Sigmoid colon (tissue), 7 donors: ENCODE measurements at places on chromosomes 12 and 14. TPM values are rescaled to one million over a fixed set of nuclear protein-coding genes. Genes with fewer than 3 reads are reported as not detected.

DNA sequence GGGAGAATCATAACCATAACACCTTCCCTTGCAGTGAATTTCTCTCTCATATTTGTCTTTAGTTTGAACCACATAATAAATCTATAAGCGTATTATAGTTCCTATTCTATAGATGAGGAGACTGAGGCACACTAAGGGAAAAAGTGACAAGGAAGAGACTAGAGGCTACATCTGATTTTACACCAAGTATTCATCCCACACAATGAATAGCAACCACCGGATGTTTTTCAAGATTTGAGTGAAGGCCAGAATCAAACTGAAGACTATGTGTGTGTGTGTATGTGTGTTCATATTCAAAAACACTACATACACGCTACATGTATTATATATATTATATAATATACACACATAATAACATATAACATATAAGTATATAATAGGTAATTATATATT, 4.7 kb downstream of the ASB2 start:
- no peak for DNase-seq

DNA sequence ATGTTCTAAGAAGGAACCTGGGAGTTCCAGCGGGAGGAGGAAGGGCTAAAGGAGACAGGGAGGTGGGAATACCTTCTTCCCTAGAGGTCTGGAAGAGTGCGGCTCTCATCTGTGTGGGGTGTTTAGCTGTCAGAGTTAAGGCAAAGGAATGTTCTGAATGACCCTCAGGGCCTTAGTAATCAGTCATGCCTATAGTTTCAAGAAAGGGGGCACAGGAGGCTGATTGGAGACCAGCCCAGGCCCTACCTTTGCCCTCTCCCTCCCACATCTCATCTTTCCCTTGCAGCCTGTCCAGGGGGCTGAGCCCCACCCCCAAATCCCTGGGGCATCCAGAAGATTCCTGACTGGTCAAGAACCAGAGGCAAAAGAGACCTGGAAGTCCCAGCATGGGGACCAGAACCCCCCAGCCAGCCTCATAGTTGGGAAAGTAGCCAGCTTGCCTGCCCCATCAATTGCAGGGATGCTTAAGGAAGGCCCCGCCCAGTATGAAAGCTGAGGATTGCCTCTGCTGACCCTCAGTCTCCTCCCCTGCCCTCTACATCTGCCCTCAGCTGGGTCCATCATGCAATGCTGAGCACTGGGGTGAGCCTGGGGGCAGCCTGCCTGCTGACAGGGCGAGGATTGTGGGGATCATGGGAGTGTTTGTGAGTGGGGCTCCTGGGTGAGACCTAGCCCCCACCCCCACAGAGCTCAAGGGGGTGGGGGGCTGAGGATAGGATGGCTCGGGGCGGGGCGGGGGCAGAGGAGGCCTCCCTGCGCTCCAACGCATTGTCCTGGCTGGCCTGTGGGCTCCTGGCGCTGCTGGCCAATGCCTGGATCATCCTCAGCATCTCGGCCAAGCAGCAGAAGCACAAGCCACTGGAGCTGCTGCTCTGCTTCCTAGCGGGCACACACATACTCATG, 1.8 kb downstream of the GPR162 start:
- DNase-seq: no peak

DNA sequence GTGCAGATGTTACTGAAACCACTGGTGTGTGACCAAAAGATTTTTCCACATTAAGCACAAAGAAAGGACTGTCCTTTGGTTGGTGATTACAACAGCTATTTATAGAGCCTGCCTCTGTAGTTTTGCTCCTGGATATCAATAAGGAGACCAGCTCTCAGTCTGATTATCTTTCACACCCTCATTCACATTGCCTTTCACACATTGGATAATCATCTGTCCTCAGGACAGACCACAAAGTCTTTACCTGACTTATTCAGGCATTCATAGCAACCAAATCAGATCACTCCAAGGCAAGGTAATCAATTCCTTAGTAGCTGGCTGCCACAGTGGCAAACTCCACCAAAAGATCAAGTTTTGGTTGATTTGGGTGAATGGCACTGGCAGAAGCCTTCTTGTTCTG, 59.6 kb upstream of the CPSF6 start:
- DNase-seq: no peak

DNA sequence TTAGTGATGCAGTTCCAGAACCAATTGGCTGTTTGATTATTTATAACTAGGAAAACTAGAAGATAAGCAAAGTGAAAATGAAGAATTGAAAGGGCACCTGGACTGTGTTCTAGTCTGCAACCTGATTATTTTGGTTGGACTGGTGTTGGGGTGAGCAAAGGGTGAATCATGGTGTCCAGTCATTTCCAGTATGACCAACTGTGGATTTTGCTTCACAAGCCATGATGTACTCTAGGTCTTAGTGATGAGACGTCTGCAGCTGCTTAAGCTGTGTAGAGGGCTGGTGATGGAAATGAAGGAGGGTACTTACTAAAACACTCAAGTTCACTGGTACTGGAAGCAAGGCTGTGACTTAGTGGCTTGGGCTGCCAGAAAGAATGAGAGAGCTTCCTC, 193.2 kb upstream of the FRMD6 start:
- DNase-seq: no peak

DNA sequence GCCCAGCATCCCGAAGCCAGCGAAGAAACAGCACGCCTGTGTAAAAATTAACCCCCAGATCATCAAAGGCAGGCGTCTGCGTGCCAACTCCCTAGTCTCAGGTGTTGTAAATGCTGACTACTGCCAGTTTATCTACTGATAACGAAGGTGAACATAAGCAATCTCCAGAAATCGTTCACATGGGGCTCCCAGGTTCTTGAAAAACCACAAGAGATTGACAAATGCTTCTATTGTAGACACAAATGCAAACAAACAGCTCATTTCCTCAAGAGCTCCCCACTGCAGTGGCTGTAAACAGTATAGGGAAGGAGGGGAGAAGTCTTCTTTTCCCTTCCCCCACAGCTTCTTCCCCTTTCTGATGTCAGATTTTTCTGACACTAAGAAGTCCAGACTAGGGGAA, 5.3 kb upstream of the PLEKHG3 start:
- DNase-seq: peak; percentile 29

Gene IRAK4
- 25.0 TPM for total RNA-seq

Gene C12orf42
- not detected for total RNA-seq

Gene NPFF
- total RNA-seq: not detected

Gene RPGRIP1
- not detected for total RNA-seq

Gene ADAM21
- not detected for total RNA-seq
